ENCODE measurements at places on chromosomes 13 and 19.

- no peak for DNase-seq
Observed at GRCh38 chr19:51131780-51132680, 7.3 kb downstream of the SIGLEC9 start.

DNA sequence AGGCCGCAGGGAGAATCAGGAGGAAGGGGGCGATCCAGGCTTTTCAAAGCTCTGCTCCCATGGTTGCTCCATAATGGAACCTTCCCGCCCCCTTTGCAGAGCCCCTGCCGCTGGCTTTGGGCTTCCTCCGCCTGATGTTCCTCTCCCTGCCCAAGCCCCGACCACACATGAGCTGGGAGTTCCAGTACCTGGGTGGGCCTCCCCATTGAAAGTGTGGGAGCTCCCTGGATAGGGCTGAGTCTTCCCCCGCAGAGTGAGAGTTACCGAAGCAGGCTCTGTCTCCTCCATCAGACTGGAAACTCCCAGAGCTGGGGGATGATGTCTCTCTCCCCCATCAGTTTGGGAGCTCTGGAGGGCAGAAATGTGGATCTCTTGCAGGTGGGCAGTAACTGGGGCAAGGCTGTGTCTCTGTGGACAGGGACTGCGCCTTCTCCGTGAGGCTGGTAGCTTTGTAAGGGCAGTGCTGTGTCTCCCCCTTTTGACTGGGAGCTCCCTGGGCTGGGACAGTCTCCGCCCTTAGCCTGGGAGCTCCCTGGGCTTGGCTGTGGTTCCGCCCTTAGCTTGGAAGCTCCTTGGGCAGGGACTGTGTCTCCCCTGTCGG, 722 bp downstream of the DCAF15 start:
- DNase-seq, result no peak

GRCh38 chr19:3494559-3494958, 5.9 kb downstream of the DOHH start:
- DNase-seq, result no peak

DNA sequence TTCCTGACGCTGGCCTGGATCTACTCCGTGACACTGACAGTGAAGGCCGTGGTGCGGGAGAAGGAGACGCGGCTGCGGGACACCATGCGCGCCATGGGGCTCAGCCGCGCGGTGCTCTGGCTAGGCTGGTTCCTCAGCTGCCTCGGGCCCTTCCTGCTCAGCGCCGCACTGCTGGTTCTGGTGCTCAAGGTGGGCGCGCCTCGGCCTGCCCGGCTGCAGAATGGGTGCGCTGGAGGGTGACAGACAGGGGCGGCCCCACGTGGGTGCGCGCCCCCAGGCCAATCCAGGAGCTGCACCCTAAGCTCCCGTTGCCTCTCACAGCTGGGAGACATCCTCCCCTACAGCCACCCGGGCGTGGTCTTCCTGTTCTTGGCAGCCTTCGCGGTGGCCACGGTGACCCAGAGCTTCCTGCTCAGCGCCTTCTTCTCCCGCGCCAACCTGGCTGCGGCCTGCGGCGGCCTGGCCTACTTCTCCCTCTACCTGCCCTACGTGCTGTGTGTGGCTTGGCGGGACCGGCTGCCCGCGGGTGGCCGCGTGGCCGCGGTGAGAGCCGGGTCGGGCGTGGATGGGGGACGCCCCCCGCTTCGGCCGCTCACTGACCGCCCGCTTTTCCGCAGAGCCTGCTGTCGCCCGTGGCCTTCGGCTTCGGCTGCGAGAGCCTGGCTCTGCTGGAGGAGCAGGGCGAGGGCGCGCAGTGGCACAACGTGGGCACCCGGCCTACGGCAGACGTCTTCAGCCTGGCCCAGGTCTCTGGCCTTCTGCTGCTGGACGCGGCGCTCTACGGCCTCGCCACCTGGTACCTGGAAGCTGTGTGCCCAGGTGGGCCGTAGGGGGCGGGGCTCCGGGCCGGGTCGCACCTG, 7.2 kb downstream of the ABCA7 start:
- DNase-seq, result no peak

GRCh38 chr19:41192574-41193429, at the start of gene CYP2S1:
TSS of gene CYP2S1 (plus strand) at chr19:41193219. CDS start at chr19:41193265, 46 bp downstream.
- no peak for DNase-seq

- no peak for DNase-seq
Observed at GRCh38 chr13:37179645-37180044, 74.2 kb upstream of the CSNK1A1L start.

GRCh38 chr13:97194479-97194878, 27.7 kb upstream of the MBNL2 start:
- no peak for DNase-seq

DNA sequence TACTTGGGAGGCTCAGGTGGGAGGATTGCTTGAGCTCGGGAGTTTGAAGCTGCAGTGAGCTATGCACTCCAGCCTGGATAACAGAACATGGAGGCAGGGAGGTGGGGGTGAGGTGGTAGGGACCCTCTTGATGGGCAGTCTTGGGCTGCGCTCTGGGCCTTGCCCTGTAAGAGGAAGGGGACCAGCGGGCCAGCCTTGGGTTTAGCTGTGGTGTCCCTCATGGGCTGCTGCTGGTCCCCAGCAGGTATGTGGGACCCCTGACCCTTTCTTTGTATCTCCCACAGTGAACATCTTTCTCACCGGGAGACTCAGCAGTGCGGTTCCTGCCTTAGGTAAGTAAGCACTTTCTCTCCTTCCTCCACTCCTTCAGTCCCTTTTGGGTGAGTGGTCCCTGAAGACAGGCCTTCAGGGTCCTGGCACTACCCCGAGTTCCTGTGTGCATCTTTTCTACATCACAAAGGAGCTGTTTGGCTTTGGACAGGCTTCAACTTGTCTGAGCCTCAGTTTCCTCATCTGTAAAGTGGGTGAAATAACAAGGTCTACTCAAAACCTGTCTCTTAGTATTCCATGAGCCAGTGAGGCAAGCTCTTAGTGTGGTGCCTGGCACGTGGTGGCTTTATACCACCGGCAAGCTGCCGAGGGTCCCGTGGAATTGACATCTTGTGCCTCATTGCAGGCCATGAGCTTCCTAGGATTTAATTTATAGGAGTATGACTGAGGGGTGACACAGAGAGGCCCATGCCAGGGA, 2.5 kb downstream of the LRP3 start:
- no peak for DNase-seq

GRCh38 chr19:4062419-4063368, 4.0 kb downstream of the ZBTB7A start:
- no peak for DNase-seq

DNA sequence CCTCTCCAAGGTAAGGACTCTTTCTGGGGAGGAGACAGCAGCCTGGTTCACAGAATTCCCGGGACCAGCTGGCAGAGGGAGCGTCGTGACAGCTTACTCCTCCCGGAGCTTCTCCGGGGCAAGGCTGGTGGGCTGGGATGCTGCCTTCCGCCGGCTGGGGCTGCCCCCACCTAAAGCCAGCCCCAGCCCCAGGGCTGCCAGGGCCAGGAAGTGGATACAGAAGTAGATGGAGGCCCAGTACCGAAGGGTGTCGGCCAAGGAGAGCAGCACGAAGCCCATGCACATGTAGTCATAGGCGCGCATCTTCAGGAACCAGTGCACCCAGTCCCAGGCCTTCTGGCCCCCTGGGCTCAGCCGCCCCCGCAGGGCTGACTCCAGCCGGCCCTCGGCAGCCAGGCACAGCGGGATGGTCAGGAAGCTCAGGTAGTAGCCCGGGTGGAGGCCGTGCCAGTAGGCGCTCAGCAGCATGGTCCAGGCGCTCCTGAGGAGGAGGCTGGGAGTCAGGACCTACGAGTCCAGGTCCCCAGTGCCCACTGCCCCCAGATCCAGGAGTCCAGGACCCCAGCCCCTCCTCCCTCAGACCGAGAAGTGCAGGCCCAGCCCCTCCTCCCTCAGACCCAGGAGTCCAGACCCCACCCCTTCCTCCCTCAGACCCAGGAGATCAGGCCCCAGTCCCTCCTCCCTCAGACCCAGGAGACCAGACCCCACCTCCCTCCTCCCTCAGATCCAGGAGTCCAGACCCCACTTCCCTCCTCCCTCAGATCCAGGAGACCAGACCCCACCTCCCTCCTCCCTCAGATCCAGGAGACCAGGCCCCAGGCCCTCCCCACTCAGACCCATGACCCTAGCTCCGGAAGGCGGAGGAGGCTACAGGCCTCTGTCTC, 1.2 kb upstream of the TMC4 start:
- DNase-seq, result no peak

DNA sequence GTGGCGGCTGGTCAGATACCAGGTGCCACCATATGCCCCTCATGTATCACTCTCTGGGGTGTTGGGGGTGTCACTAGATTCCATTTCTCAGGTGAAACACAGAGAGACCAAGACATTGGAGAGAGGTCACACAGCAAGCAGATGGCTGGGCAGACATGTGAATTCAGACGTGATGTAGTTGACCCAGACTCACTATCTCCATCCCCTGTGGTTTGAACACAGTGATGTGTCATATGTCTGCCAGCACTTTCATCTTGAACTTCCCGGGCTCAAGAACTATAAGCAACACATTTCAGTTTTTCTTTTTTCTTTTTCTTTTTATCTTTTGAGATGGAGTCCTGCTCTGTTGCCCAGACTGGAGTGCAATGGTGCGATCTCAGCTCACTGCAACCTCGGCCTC, 16.1 kb upstream of the UPF1 start:
- no peak for DNase-seq

DNA sequence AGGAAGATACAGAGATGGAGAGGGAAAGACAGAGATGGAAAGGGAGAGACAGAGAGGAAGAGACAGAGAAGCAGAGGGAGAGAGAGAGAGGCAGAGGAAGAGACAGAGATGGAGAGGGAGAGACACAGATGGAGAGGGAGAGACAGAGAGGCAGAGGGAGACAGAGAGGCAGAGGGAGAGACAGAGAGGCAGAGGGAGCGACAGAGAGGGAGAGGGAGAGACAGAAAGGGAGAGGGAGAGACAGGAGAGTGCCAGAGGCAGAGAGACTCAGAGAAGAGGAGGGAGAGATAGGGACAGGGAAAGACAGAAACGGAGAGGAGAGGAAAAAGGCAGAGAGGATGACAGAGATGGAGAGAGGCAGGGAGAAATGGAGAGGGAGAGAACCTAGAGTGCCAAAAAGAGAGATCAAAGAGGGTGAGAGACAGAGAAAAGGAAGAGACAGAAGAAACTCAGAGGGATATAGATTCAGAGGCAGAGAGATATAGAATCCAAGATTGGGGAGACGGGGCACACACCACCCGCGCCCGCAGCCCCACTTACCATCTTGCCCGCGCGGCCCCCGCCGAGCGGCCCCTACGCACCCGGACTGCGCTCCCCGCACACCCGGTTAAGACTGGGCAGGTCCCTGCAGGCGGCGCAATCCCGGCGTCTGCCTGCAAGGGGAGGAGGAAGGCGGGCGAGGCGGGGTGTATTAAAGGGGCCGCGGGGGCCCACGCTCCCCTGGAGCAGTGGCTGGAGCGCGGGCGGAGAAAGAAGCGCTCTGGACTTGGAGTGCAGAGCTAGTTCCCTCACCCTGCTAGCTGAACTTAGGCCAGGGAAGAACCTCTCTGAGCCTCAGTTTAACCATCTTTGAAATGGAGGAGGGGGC, 10.7 kb downstream of the TM6SF2 start:
- no peak for DNase-seq

DNA sequence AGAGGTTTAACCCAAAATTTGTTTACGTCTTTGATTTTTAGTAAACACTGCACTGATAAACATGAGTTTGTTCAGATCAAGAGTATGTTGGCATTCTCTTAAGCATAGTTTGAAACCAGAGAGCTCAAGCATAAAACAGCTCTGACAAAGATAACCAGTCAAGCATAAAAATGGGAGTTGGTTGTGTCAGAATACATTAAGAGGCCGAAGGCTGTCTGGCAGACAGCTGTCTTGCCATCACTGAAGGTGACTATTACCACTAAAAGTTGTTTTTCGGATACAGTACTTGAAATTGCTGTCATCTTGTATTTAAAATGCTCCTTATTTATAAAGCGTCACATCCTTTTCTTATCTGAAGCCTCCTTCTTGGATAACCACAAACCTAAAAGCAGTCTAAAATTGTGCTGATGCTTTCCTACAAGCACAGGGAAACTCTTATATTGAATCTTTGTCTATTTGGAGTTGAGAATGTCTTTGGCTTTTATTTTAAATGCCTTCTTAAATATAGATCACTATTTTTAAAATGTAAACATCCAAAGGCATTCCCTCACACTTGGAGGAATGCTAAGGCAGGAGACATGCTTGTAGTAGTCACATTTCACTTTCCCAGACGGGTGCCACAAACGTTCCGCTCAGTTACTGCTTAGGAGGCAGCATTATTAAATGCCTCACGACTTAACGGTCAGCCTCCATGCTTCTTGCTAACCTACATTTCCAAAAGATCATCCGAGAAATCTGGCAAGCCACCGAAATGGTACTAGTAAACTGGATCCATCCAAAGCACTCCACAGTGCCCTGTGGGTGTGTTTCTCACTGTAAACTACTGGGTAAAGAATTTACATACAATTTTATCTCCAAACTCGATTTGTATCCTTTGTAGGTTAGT, 1.5 kb downstream of the SMAD9 start:
- DNase-seq, result no peak

DNA sequence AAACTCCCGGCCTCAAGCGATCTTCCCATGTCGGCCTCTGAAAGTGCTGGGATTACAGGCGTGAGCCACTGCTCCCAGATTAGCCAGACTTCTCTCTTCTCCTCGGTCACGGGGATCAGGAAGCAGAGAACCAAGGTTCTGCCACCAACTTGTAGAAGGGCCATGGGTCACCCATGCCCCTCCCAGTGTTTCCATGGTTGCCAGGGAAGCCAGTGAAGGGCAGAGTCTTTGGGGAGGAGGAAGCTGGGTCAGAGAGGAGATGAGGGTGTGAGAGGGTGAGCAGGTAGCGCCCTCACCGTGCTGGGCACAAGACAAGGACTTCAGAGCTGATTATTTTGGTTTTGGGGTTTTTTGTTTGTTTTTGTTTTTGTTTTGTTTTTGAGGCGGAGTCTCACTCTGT, 77.1 kb downstream of the GNG7 start:
- no peak for DNase-seq

GRCh38 chr13:33004511-33004910, 11.7 kb upstream of the KL start:
- no peak for DNase-seq

- no peak for DNase-seq
Observed at GRCh38 chr19:42374826-42375376, 15.2 kb downstream of the CNFN start.

DNA sequence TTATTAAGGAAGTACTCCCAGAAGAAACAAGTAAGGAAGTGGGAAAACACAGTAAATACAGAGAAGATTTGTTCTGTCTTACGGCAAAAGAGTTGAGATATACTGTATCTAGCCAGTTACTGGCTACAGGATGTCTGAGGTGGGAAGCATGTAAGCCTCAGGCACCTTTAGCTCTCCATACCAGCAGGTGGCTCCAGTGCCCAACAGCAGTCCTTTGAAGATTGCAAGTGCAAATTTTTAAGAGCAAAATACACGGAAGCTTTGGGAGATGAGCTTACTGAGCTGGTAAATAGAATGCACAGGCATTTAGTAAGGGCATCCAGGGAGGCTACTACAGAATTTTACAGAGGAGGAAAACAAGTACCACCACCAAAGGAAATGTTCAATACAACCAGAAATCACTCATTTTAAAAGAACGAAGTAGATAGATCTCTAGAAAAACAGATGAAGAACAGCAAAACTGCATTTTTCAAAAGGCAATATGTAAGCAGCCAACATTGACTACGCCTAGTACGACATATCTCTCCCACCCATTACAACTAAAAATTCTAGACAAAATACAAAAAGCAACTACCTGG, 57.9 kb upstream of the VSTM2B start:
- DNase-seq, result no peak

GRCh38 chr19:4974880-4975469, 6.1 kb downstream of the KDM4B start:
- DNase-seq, result no peak
